MCF 10A (cell line): ENCODE measurements at places on chromosomes 11 and 22.

DNA sequence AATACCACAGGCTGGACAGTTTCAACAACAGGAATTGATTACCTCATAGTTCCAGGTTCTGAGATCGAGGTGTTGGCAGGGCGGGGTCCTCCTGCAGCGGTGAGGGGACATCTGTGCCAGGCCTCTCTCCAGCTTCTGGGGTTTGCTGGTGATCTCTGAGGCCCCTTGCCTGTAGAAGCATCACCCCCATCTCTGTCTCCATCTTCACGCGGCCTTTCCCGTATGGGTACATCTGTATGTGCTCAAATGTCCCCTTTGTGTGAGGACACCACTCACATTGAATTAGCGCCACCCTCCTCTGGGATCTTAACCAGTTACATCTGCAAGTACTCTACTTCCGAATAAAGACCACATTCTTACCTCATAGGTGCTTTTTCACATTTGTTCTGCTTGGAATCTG lies 1029.9 kb downstream of the BRD1 start:
- no peak for DNase-seq

GRCh38 chr11:29317694-29318093 lies 699.1 kb downstream of the KCNA4 start:
- no peak for DNase-seq

DNA sequence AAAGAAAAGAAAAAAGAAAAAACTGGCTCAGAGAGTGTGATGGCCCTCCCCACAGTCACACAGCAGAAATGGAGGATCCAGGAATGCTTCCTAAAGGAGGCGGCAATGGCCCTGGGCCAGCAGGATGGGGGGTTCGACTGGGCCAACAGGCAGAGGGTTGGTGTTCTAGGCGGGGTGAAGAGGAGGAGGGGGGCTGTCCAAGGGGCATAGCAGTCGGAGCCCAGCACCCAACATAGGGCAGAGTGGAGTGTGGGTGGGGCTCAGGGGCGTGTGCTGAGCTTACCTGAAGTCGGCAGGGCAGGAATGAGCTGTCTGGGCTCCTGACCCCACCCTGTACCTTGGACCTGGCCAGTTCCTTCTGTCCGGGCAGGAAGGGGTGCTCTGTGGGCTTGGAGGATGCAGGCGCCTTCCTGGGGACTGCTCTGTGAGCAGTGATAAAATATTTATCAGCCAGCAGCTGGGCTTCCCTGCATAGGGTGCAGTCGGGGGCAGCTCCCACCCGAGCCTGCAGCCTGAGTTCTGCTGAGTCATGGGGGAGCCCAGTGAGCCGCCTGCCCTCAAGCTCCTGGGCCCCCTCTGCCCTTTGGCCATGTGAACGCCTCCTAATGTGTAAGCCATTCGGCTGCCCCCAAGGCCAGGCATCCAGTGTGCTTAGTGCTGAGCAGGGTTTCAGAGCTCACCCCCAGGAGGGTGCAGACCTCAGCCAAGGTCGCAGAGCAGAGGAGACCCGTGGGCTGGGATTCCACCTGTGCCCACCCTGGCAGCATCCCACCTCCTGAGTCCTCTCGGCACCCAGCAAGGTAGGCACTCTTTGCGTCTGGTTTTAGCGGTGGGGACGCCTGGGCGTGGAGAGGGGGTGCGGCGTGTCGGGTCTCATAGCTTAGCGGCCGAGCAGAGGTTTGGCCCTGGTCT lies 25.3 kb upstream of the PRR5 start:
- DNase-seq = no peak

DNA sequence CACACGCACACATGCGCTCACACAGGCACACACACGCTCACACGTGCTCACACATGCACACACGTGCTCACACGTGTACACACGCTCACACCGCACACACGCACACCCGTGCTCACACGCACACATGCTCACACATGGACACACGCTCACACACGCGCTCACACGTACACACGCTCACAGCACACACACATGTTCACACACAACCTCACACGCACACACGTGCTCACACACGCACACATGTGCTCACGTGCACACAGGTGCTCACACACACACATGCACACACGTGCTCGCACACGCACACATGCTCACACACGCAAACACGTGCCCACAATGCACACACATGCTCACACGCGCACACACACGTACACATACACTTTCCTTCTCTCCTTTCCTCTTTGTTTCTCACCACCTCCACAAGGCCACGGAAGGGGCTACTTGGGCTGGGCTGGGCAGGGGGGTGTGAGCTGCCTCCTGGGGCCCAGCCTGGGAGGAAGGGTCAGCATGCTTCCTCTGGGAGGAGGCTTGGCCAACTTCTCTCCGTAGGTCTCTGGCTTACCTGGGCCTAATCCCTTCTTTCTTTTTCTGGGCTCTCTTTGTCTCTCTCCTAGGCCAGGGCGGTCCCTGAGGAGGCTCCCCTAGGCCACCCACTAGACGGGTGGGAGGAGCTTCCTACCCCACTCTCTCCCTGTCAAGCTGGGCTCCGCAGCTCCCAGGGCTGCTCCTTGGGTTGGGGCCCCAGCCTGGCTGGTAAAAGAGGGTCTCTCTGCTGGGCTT lies 34.5 kb upstream of the PARVG start:
- no peak for DNase-seq

DNA sequence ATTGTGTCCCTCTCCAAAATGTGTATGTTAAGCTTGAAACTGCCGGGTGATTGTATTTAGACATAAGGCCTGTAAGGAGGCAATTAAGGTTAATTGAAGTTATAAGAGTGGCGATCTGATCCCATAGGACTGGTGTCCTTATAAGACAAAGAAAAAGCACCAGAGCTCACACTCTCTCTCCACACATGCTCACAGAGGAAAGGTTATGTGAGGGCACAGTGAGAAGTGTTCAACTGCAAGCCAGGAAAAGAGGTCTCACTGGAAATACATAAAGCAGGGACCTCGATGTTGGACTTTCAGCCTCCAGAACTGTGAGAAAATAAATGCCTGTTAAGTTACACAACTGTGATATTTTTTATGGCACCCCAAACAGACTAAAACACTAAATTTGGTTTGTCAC lies 1233.8 kb upstream of the CNTN5 start:
- no peak for DNase-seq

- no peak for DNase-seq
These were observed 1085.3 kb downstream of the DLG2 start for GRCh38 chr11:84541731-84542340.

- no peak for DNase-seq
These were observed 125.5 kb upstream of the NECTIN1 start for GRCh38 chr11:119854521-119854920.

DNA sequence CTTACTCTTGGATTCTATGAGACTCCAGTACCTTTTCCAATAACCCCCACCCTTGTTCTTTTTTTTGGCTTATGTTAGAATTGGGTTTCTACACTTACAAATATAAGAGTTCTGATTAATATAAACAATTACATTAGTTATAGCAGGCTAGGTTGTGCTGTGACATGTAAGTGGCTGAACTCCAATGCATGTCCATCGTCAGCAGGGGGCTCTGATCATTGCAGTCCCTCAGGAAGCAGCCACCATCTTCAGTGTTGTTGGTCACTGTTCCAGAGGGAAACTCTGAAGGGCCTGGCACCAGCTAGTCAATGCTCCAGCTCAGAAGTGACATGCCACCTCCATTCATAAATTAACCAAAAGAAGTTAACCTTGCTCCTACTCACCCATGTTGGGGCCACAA lies 5.6 kb downstream of the LIPT2 start:
- DNase-seq = peak; percentile 31

DNA sequence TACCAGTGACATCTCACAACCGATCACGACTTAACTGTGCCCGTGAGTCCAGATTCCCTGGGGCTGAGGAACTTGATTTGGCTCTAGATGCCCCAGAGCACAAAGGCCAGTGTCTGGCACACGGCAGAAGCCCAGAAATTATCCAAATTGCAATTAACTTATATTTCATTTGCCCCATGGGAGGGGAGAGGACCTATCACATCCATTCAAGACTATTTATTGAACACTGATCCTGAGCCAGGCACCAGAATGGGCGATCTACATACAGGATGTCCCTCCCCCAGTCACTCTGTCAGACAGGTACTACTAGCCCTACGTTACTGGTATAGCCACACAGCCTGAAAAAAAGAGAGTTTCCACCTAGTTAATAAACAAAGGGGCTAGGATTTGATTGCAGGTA lies 5.1 kb downstream of the DNAL4 start:
- no peak for DNase-seq

DNA sequence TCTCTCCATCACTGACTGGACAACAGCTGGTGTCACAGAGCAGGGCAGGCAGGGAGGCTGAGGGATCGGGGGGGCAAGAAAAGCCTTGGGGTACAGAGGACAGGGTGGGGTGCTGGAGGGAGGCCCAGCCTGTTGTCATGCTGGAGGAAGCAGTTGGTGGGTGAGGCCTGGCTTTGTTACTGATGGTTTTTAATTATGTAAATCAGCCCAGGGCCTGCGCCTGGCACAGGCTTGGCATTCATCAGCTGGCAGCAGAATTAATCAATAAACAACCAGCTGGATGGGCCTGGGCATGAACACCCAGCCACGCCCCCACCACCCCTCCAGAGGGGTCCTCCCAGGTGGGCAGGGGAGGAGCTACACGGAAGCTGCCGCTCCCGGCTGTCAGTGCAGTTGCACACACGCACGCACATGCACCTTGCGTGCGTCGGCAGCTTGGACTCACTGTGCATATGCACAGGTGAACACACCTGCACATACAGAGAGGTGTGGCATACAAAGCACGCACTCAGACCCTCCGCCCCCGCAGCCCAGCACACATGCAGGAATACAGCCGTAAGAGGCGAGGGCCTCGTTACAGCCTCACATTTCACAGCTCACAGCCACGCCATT lies 21.3 kb upstream of the ELFN2 start:
- DNase-seq = no peak

- peak; percentile 65 for DNase-seq
These were observed at the start of gene SLC17A6 for GRCh38 chr11:22337596-22338485. TSS of gene SLC17A6 (plus strand) at chr11:22338381. CDS start at chr11:22338534, 153 bp downstream.

DNA sequence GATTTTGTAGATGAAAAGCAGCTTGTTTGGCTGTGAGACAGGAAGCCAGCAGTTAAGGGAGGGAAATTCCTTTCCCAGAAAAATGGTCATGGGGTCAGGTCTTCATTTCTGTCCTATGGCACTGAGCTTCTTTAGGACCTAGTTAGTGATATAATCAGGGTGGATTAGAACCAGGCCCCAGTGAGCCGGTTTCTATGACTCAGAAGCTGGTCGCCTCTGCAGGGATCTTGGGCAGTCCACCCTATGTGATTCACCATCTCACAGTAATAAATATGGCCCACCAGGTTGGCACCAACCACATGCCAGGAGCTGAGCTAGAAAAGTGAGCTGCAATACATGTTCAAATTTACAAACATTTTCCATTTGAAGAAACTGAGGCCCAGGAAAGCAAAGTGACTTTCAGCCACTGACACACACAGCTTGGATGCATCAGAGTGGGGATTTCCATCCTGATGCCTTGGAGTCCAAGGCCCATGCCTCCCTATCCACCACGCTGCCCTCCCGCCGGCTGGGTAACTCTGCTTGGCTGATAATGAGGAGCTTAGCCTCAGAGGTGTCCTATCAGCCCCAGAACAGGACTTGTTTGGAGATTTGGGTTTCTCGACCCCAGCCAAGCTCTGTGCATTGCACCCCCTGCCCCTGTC lies 42.0 kb downstream of the CD82 start:
- DNase-seq = peak; percentile 24

- DNase-seq = no peak
These were observed 83.6 kb upstream of the CRTAM start for GRCh38 chr11:122754553-122755322.

GRCh38 chr11:75339685-75340409 lies 11.6 kb downstream of the ARRB1 start:
- no peak for DNase-seq

DNA sequence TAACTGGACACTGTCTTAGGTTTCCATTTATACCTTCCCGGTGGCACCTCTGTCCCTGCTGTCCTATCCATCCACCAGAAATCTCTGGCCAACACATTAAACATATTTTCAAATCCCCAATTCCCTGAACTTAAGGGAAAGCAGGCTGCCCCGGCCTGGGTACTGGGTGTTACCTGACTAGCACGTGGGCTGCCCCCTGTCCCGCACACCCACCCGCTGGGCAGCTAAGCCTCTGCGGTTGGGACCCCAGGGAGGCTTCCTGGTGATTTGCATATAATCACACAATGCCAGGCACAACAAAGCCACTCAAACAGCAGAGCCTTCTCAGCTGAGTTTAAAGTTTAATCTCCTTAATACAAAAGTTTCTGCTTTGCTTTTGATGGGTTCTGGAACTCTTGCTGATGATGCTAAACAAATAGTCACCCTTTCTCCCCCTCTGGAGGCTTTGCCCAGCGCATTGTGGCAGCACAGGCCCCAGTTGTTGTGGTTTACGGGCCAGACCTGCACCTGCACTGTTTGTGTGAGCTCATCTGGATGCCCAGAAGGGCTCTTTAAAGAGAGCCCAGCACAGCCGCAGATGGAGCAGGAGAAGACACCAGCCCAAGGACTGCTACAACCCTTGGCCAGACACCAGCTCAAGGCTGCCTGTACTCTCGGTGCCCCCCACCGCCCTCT lies 59.9 kb upstream of the POU2AF1 start:
- DNase-seq = no peak

DNA sequence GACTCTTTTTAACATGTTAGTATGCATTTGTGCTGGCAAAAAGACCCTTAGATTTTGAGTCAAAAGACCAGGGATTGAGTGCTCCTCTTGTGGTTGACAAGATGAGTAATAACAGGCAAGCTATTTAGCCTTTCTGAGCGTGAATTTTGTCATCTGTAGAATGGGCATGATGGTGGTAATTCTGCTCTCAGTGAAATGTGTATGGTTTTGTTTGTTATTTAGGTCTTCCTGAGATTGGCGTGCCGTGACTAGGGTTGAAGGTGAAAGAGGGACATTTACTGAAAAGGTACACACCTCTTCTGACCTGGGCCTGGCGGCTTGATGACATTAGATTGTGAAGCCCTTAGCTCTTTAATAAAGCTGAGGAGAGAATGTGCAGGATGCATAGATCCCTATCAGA lies 8.4 kb upstream of the CEP295 start:
- DNase-seq = no peak

DNA sequence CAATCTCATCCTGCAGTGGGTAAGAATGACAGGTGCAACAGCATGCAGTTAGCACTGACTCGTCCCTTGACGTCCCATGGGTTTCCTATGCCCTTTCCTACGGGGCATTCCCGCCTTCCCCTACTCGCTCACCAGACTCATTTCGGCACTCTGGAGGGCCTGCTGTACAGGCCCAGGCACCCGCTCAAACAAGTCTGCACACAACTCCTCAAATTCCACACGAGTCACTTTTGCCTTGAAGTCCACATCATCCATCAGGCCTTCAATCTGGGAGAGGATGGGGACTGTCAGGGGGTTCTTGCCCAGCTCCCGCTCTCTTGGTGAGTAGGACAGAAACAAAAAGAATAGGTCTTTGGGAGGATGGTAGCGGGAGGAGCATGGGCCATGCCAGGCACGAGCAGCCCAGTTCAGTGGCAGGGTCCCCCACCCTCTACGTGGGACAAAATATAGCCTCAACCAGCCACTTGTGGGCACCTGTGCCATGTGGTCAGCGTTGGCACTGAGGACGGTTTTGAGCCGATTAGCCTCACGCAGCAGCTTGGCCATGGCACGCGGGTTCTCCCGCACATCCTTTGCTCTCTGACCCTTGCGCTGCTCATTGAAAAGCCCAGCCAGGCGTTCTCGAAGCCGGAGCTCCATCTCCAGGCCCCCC lies 4.7 kb downstream of the HYOU1 start:
- DNase-seq = no peak

GRCh38 chr11:111663820-111664219 lies 61.6 kb downstream of the SIK2 start:
- DNase-seq = no peak
